ENCODE measurements at places on chromosomes 16 and 17.

- DNase-seq: no peak
These were observed 30.4 kb downstream of the CACNG1 start for GRCh38 chr17:67074781-67075180.

GRCh38 chr17:49753959-49754391 is 10.0 kb downstream of the FAM117A start:
- DNase-seq: no peak

GRCh38 chr16:30087181-30087898 is 4.4 kb downstream of the TBX6 start:
- DNase-seq: no peak

DNA sequence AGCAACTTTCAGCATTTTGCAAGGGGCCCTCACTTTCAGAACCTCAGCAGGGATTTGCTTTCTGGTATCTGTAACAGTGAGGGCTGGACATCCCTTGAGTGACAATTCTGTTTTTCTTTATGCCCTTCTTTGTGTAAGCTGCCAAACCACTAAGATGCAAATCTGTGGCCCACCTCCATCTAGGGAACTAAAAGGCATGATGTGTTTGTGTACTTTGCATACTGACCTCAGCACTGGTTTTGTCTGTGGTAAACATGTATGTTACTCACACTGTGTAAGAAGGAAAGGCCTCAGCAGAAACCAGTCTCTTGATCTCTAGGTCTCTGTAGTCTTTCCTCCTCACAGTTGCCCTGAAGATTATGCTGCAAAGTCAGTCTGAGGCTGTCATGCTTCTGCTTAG is 396.6 kb upstream of the DYNLRB2 start:
- DNase-seq: no peak

GRCh38 chr17:81245024-81245664 is 6.0 kb downstream of the NDUFAF8 start:
- no peak for DNase-seq

GRCh38 chr16:8943966-8944759 is 19.5 kb downstream of the USP7 start:
- DNase-seq: no peak

- DNase-seq: no peak
These were observed 62.1 kb upstream of the TNRC6A start for GRCh38 chr16:24667244-24667764.

DNA sequence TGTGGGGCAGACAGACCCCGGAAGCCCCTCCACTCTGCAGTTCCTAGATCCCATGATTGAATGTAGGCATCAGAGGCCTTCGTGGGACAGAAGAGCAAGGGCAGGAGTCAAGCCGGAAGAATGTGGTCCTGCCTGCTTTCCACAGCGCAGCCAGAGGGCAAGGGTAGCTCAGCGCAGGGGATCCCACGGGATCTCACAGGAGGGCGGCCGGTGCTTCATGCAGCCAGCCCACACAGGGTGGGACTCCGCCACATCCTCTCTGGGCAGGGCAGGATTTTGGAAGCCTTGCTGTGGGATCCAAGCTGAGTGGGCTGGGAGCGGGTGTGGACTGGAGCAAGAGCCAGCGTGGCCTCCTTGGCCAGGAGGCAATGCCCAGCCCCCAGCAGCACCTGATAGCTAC is 13.0 kb downstream of the KATNB1 start:
- DNase-seq: no peak

DNA sequence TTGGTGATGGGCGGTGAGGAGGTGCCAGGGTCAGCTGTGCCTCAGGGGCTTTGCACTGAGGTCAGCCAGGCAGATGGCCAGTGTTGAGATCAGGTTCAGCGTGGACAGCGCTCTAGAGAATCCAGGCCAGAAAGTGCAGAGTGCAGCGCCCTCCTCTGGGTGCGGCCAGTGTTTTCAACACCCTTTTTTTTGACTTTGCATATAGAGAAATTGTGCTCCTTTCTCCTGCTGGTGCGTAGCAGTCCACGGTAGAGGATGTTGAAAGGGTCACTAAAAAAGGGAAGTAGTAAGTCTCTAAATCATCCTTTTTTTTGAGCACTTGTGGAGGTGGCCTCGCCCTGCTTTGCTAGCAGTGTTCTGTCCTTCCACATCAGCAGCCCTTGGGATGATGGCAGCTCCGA is 53.9 kb downstream of the BANP start:
- no peak for DNase-seq

DNA sequence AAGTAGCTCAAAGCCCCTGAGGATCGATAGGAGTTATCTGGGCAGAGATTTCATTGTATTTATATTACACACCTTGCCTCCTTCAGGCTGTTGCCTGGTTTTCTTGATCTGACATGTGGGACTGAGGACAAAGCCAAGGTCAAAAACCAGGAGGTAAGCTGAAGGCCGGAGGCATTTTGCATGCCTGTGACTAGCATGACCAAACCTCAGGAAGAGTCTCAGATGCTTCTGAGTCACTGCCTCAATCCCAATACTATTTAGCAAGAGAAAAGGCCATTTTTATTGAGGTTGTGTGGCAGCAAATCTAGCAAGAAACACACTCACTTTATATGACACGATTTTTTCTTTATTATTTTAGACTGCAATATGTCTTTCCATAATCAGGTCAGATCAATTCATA is 968.1 kb downstream of the CDH11 start:
- no peak for DNase-seq

All from stimulated activated CD4-positive, alpha-beta T cell treated with anti-CD3 and anti-CD28 coated beads, Interleukin-1b, Interleukin-23, amount 100 ng/mL, for 1 hour (primary cell).